ENCODE measurements at places on chromosomes 12 and 14.

DNA sequence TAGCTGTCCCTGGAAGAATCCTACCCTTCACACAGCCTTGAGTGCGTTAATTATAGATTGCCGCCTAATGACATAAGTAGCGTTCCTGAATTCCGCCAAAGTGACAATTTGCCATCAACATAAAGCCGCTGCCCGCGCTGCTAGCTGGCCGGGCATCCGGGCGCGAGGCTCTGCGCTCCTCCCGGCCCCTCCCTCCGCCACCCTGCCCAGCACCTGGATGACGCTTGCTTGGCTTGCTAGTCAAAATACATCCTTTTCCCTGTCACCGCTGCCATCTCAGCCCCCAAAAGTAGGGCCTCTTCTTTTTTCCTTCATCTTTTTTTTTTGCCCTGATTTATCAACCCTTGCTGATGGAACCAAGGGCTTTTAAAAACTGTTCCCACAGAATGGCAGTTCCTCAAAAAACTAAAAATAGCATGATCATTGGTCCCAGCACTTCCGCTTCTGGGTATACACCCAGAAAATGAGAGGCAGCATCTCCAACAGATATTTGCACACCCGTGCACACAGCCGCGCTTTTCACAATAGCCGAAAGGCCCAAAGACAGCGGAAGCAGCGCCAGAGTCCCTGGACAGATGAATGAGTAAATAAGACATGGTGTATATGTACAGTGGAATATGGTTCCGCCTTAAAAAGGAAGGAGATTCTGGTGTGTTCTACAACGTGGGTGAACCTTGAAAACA is 235.2 kb downstream of the BCL11B start:
- DNase-seq: no peak

GRCh38 chr12:32493282-32493681 is 93.9 kb downstream of the FGD4 start:
- DNase-seq: no peak

DNA sequence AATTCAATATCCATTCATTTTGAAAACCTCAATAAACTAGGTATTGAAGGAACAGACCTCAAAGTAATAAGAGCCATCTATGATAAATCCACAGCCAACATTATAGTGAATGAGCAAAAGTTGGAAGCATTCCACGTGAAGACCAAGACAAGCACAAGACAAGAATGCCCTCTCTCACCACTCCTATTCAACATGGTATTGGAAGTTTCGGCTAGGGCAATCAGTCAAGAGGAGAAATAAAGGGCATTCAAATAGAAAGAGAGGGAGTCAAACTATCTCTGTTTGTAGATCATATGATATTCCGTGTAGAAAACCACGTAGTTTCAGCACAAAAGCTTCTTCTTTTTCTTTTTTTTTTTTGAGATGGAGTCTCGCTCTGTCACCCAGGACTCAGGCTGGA is 550.3 kb downstream of the FSCB start:
- DNase-seq: no peak

- peak; percentile 85 for DNase-seq
Measured at GRCh38 chr12:3041558-3042164, 35.5 kb upstream of the TSPAN9 start.

GRCh38 chr12:45498645-45499044 is 230.9 kb upstream of the ARID2 start:
- no peak for DNase-seq

- DNase-seq: peak; percentile 33
Measured at GRCh38 chr12:114625294-114625851, 58.6 kb downstream of the TBX3 start.
